Inflammatory macrophage treated with lipopolysaccharide for 4 hours (primary cell): ENCODE measurements at places on chromosomes 5 and 9.

DNA sequence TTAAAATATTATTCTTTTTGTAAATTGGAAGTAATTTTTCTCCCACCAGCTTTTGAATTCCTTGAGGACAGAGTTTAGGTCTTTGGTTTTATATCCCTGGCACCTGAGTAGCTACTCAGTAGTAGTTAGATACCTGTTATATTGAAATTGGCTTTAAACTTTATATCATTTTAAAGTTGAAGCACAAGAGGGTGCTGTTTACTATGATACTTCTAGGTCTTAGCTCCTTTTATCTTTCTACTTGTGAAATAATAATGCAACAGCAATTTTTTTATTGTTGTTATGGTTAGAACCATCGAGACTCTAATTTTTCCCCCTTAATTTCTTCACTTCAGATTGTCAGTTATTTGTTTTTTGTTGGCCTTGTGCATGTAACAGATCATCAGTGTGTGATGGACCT is 46.3 kb downstream of the AP3S1 start:
- peak; percentile 4 for DNase-seq

GRCh38 chr5:87645224-87645623 is 232.5 kb upstream of the CCNH start:
- DNase-seq, result no peak

- DNase-seq, result peak; percentile 6
Observed at GRCh38 chr9:79264511-79265355, 307.0 kb upstream of the TLE4 start.

- DNase-seq, result no peak
Observed at GRCh38 chr9:129437626-129438323, 183.1 kb downstream of the C9orf50 start.

DNA sequence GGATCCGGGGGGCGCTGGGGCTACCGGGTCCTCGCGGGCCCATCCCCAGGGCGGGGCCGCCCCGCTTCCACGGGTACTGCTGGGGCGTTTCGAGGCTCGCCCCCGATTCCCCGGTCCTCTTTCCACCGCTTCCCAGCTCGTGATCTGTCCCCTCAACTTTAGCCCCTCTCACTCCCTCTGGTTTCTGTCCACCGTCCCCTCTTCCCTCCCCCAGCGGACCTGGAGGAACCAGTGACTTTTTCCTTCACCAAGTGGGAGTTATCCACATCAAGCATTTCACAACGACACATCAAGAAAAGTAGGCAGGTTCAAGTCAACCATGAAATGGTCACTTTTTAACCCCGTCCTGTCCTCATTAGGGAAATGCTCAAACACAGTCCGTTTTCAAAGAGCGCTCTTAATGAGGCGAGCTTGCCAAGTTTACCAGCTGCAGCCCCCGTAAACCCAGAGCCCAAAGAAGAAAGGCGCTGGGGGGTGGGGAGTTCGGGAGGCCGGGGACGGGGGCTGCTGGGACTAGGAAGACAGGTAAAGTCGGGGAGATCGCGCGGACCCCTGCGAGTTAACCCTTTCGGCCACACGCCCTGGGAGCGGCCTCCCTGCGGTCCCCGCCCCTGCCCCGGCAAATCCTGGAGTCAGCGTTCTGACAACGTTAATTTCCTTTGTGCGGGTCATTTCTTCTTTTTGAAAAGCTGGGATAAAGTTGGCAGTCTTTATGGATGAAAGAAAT is 2.1 kb upstream of the NFIB start:
- no peak for DNase-seq

- DNase-seq, result no peak
Observed at GRCh38 chr9:137293482-137294090, 8.5 kb downstream of the NRARP start.

DNA sequence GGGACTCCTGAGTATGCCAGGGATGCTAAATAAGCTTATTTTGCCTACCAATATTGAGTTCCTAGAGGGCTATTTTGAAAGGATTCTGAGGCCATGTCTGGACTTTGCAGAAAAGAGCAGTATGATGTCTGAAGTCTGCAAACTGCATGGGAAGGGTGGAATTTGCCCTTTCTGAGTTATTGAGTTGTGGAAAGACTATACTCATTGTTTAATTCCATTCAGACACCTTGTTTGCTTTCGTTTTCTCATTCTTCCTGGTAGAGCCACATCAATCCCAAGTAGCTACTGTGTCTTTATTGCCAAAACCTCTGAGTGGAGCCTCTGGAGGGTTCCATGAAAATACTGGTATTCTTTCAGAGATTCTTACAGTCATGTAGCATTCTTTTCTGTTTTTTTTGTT is 50.9 kb upstream of the PPP1R2B start:
- no peak for DNase-seq

DNA sequence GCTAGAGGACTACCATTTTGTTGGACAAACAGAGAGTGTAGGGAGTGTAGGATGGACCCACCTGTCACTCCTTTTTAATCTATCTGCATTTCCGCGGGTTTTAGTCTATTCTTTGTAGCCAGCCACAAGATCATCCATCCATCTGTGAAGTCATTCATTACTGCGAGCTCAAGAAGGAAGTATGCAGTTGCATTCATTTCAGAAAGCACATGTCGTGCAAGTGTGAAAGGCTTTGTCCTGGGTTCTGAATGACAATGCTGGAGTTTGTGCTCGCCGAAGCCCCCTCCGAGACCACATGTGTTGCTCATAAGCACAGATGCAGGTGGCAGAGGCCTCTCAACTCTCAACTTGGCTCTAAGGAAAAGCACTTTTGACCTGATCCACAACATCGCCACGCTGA is 70.3 kb upstream of the BASP1 start:
- DNase-seq, result no peak

GRCh38 chr9:134190232-134191121 is 26.1 kb upstream of the RNU6ATAC start:
- DNase-seq, result no peak

- DNase-seq, result no peak
Observed at GRCh38 chr9:14131356-14132088, 182.4 kb downstream of the NFIB start.

- no peak for DNase-seq
Observed at GRCh38 chr5:107404595-107405374, 266.0 kb downstream of the EFNA5 start.

- DNase-seq, result no peak
Observed at GRCh38 chr9:89137542-89138462, 40.8 kb downstream of the SHC3 start.

DNA sequence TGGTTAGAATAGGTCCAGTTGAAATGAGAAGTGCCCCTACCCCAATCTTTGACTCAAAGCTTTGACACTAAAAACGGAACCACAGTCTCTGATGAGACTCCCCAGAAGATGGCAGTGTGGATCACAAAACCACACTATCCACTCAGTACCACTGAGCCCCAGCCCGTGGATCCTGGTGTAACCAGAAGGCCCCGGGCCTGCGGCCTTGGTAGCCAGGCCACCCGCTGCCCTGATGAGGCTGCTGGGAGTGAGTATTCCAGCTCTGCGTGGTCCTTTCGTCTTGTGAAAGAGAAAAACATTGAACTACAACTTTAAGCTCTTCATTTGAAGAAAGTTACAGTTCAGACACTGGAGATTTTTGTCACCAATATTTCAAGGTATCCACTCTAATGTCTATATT is 42.2 kb upstream of the FBP1 start:
- DNase-seq, result peak; percentile 64

DNA sequence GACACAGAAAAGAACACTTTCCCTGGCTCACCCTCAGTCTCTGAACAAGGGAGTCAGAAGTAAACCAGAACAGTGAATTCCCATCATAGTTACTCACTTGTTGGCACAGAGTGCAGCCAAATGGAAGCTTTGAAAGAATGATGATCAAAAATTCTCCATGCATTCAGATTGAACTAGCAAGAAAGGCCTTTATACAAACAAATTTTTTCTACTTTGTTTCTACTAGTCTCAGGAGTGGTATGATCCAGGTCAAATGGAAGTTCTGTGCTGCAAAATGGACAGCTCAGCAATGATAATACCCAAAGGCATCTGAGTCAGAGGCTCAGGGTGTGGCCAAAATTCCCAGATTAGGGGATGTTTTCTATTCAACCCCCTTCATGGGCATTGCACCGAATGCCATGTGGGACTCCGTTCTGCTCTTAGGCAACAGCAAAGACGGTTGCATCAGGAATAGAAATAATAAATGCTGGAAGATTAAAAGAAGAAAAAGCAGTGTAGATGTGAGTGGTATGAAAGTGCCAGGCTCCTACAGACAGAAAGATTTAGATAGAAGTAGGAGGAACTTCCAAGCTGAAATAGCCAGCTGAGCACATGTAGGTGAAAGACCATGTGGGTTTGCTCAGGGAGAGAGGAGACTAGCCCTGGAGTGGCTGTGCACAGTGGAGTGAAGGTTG is 24.0 kb upstream of the ASPN start:
- peak; percentile 39 for DNase-seq

DNA sequence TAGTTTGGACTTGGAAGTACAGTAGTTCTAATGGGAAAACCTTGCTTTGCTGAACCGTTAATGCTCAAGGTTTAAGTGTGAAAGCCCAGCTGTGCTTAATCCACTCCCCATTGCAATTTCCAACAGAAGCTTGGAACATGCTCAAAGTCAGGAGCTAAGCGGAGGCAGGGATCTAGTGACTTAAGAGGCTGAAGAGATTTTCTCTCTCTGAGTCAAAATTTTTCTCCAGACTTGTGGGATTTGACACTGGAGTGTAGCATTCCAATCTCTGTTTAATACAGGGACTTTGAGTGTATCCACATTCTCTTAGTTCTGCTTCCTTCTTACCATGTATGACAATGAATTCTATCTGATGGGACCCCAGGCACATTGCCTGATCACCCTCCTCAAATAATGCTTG is 471.8 kb downstream of the KIF4B start:
- no peak for DNase-seq

GRCh38 chr5:7794311-7794710 is 56.6 kb downstream of the CFAP90 start:
- DNase-seq, result no peak

DNA sequence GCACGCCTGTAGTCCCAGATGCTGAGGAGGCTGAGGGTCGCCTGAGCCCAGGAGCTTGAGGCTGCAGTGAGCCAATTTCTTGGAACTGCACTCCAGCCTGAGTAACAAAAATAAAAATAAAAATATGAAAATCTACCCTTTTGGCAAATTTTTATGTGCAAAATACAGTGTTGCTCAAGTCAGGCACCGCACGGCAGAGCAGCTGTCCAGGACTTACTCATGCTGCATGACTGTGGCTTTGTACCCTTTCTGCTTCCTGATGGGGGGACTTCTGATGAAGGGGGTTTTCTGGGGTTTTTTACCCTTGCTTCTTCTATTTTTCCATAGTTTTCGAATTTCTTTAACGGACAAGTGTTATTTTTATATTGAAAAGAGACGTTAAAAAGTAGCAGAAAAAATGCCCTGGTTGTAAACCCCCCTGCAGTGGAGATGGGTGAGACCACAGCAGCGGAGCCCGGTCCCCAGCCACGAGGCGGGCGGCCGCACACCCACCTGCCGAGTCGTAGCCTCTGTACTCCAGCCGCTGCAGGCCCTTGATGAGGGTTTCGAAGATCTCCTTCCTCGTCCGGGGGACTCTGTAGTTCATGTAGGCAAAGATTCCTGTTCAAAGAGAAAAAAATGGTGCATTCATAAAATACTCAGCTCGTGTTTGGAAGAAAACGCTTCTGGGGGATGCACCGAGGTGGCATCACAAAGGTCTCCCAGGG is 15.0 kb downstream of the GFPT2 start:
- DNase-seq, result no peak

DNA sequence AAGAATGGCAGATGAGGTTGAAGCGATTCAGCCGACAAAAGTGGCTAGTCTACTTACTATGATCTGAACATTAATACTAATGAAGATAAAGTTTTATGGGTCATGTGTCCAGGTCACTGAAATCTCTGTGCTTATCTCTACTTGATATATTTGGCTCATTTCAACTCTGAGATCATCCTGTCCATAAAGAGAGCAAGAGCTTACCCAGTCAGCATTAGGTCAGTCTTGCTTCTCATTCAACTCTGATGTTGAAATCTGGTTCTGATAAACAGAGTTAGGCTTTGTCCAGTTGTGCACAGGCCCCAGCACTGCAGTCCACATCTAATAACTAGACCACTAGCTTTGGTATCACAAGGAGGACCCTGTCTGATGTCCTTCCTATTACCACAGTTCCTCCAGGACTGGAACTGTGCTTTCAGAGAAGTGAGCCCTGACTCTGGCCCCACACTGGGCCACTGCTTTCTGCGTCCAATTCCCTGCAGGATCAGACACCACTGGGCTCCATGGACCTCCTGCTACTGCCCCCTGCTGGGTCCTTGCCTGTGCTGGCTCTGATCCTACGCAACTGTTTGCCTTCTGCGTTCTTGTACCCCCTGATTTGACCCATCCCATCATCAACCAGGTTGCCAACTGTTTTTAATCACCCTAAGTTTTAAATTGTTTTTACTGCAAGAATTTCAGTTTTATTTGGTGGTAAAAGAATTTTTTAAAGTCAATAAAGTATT is 23.7 kb upstream of the FAM120A start:
- peak; percentile 12 for DNase-seq

- DNase-seq, result no peak
Observed at GRCh38 chr5:125696762-125697161, 726.4 kb upstream of the GRAMD2B start.

DNA sequence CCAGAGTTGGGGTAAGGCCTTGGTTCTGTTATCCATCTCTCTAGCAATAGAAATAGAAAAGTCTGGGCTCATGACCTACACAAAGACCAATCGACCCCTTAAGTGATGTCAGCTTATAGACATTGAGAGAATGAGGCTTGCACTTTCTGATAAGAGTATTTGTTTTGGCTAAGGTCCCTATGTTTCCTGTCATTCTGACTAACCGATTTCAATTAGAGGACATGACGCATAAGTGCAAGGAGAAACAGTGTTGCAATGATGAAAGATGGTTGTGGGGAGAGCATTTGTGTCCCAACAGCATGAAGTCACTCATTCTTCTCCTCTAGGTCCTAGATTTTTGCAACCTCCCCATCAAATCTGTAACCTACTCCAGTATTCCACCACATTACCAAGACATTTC is 255.1 kb downstream of the MAT2B start:
- no peak for DNase-seq

GRCh38 chr5:144979516-144980264 is 809.0 kb downstream of the KCTD16 start:
- no peak for DNase-seq

GRCh38 chr9:94622087-94622800 is 17.1 kb downstream of the FBP1 start:
- no peak for DNase-seq

DNA sequence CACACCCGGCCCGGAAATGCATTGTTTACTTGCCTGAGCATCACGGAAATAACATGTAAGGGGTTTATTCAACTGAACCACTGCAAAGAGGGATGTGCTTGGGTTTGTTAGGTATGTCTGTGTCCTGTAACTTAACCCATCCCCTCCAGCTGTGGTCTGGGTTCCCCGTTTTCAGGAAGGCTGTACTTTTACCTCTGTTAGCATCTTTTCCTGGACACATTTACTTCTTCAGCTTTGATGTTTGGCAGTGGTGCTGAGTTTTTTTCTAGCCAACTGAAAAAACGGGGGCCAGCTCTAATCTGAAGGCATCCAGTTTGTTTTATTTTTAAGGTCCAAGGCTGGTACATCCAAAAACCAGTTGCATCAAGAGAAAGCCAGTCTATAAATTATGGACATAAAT is 561.8 kb downstream of the BNC2 start:
- DNase-seq, result no peak

DNA sequence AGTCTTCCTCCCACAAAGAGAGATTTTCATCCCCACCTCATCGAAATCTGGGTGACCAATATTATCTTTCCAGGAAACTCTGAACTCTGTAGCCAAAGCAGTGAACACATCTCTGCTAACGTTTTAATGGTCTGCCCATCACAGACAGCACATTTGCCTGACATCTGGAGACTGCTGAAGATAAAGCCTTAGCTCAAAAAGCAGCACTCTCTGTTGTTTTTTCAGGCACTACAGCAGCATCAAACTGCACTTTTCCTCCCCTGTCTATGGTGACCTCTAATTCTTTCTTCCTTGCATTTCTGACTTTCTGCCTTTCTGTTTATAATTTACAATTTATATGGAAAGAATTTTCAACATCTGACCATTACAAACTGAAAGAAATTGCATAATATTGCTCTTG is 66.8 kb downstream of the RAB3C start:
- no peak for DNase-seq
